ENCODE measurements at places on chromosomes 7 and 10.

- DNase-seq: no peak
Observed at GRCh38 chr7:151671514-151671913, 151.8 kb upstream of the RHEB start.

- DNase-seq: peak; percentile 28
Observed at GRCh38 chr7:35993676-35994606, 159.1 kb upstream of the EEPD1 start.

DNA sequence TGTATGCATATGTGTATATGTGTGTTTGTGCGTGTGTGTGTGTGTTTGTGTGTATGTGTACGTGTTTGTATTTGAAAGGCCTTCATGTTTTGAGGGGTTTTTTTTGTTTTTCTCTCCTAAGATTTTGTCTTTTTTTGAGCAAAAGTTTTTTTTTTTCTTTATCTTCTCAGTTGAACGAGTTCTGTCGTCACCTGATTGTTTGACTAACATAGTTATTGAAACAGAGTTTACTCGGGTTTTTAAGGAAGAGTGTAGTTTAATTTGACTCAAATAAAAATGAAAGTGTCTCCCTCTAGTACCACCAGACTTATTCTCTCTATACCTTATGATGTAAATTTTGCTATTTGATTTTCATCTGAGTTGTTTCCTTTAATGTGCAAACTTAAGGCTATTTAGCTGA is 73.5 kb downstream of the ST8SIA6 start:
- no peak for DNase-seq

GRCh38 chr10:77641788-77642397 is 4.3 kb upstream of the KCNMA1 start:
- DNase-seq: peak; percentile 86

DNA sequence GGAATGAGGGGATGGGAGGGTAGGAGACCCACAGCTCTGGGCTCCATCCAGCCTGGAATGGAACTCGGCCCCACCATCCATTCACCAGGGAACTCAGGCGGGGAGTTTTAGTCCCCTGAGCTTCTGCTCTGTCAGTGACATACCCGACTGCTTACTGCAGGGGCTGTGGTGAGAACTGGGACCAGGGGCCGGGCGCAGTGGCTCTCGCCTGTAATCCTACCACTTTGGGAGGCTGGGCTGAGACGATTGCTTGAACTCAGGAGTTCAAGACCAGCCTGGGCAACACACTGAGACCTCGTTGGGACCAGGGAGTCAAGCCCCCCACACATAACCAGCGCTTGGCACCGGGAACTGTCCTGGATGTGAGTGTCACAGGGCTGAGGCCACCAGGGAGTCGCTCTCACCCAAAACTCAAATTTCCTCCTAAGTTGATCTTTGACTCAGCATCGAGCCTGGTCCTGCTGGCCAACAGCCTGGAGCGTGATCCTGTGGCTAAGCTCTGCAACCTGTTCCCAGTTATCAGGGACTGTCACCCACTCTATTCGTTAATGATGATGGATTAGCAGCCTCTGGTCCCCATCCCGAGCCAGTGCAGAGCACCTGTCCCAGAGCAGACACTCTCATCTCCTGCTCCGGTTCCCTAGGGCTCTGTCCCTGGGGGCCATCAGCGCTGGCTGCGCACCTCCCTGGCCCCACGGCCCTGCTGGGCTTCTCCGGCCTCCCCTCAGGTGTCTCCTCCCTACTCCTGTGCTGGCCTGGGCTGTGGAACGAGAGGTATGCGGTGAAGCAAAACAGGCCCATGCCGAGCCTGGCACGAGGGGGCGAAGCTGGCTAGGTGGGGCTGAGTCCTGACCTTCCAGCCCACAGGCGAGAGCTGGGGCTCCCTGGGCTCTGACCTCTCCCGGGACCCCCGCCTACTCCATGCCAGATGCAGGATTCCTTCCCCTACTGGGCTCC is 902 bp upstream of the CLDN15 start:
- no peak for DNase-seq

DNA sequence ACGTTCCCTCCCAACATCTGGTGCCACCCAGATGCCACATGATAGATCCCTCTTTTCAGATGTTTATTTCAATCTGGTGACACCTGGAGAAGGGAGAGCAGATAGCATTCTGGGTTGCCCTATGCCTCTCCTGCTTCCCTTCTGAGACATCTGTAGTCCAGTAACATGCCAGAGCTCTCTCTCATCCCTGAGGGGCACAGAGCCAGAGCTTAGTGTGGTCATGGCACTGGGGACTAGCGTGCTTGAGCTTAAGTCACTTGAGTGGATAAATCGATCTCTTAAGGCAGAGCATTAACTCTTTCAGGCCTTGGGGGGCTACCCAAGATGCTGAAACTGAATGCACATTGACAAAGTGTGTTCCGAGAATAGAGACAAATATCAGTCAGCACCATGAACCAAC is 47.9 kb downstream of the WNT2 start:
- DNase-seq: no peak

GRCh38 chr10:89644967-89645741 is at the start of gene PANK1:
TSS of gene PANK1 (minus strand) at chr10:89645242. CDS start at chr10:89644891, 351 bp downstream.
- DNase-seq: peak; percentile 76

DNA sequence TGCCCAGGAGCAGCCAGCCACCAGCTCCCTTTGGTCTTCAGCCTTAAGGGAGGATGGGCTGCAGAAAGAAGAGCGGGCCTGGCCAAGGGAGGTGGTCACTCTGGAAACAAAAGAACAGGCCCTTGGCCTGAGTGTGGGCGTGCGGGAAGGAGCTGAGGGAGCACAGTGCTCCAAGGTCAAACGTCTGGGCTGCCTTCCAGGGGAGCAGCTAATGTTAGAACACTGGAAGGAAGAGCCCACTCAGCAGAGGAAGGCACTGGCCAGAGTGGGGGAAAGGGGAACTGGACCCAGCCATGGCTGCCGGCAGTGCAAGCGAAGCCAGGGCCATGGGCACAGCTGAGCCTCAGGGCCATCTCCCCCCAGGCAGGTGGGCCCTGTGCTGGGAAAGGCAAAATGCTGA is 42.7 kb downstream of the FAM53B start:
- no peak for DNase-seq

GRCh38 chr10:117503244-117504205 is 39.0 kb upstream of the EMX2 start:
- peak; percentile 80 for DNase-seq

GRCh38 chr10:128211064-128211504 is 84.9 kb upstream of the MKI67 start:
- DNase-seq: no peak

GRCh38 chr7:110891197-110891596 is 199.7 kb upstream of the LRRN3 start:
- no peak for DNase-seq

GRCh38 chr10:7230036-7230435 is 180.8 kb downstream of the SFMBT2 start:
- no peak for DNase-seq

DNA sequence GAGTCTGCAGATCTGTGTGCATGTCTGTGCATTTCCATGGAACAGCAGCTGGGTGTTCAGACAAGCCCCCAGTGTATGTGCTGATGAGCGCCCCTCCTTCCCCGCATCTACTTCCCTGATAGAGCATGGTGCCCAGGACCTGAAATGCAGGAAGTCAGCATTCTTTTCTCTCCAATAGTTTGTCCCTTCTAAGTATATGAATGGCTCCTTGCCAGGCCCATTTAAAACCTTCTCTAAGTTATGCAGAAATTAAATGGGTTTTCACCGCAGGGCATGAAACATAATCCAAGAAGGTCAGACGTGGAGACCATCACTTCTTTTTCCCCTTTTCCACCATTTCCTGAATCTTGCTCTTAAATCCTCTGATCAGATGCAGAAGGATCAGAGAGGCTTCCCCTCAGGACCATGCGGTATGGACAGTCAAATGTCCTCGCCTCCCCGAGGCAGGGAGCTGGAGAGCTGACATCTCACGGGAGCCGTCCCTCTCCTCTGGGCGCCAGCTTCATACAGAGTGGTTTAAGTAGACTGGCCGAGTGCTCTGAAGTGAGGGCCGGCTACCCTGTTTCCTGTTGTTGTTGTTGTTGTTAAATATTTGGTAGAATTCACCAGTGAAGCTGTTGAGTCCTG is 155.3 kb downstream of the C10orf105 start:
- DNase-seq: no peak

DNA sequence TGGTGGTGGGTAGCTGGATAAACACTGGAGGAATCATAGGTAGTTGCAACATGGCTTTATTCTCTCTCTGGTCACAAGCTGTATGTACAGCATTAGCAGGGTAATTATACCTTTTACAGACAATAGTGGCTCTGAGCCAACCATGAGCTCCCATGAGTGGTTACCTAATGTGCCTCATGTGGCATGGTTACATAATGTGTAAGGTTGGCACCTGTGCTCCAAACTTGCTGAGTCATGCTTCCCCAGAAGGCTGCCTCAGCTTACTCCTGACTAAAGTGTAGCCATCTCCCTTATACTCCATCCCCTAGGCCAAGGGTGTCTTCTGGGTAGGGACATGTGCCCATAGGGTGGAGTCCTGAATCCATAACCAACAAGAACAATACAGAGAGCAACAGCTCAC is 345.3 kb upstream of the SEMA3C start:
- no peak for DNase-seq

DNA sequence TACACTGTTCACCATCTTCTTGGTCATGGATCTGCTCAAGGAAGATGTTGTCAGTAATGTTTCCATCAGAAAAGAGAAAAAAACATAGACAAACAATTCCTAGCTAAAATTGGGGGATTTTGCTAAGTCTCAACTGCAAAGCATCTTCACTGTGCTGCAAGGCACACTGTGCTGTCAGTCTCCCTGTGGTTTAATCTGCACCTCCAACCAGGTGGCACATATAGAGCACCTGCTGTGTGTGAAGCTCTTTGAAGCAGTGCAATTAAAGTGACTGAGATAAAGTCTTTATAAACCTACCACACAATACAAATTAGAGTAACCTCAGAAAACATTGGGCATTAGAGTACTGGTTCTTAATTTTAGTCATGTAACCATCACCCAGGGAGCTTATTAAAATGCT is 6.3 kb downstream of the NRAP start:
- no peak for DNase-seq

DNA sequence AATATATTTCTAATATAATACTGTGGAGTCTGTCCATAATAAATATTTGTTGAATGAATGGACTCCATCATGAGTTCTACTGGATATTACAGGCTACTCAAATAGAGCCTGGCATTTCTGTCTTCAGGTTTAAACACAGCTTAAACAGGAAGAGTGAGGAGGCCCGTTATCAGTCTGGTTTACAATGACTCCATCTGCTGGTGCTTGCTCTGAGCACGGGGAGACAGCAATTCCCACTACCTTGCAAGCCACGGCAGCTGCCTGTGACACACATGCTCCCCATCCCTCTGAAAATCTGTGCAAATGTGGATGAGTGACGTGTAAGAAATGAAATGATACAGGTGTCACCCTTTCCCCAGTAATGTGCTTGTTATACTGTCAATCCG is 293.5 kb upstream of the IMMP2L start:
- peak; percentile 33 for DNase-seq

- no peak for DNase-seq
Observed at GRCh38 chr7:84450772-84451171, 256.2 kb upstream of the SEMA3A start.

DNA sequence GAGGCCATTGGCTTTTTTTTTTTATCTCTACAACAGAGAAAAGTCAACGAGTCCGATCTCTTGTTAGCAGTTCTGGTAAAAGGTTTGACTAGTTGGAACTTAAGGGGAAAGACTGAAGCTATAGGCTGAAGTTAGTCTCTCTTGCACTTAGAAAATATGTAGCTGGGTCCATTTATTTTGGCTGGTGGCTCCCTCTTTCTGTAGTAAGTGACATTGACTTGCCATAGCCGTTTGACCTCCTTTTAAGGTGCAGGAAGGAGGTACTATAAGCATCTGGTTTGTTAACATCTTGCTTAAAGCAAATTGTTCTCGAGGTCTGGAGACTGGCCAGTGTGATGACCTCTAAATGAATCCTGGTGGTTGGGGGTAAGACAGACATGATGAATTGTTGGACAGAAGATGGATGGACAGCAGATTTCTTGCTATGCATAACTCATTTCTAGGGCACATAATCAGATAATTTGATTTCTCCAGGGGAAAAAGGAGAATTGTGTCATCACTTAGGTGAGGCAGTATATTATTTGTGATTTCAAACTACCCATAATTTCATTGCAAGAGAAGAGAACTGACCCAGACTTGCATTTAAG is 356.3 kb upstream of the GALNT17 start:
- DNase-seq: peak; percentile 22

DNA sequence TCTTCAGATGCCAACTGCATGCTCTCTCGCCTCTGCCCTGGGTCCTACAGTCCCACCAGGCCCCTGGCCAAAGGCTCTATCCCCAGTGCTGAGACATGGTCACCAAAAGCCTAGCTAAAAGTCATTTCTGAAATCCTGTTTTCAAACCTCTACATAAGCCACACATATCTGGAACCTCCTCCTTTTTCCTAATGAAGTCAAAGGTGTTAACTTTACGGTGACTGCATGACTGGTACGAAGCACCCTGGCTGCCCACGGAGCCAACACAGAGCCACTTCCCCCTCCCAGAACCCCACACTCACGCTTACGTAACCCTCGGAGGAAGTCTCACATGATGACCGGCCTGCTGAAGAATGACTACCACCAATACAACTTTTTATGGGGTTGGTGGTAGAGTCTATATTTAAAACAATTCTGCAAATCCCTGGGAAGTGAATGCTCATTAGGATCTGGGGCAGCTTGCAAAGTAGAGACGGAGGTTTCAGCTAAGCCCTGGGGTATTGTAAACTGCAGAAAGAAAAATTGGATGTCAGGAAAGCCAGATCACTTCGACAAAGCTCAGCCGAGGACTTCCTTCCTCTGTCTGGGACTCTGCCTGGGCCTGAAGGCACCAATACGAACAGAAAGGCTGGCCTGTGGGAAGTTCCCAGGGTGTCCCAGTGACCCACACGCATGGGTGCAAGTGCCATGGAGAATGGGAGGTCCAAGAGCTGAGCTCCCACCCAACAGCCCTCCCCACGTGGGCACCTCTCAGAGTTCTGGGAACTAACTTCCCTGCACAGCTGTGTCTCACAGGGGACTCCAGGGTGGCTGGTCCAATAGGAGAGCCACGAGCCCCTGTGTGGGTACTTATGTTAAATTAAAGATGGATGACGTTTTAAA is 50.7 kb downstream of the PDGFA start:
- DNase-seq: peak; percentile 44
